LHCN-M2 (cell line): ENCODE measurements at places on chromosomes 5 and 9. TPM values are rescaled to one million over a fixed set of nuclear protein-coding genes. Genes with fewer than 3 reads are reported as not detected.

PDE6A gene
- total RNA-seq: 0.58 and 1.1 TPM in 2 replicates

- no peak for DNase-seq
Observed at GRCh38 chr9:98852460-98852734, 44.9 kb downstream of the GALNT12 start.

GRCh38 chr9:125747053-125747764 lies at the start of gene PBX3:
TSS of gene PBX3 (plus strand) at chr9:125747373.
- peak; percentile 46 for DNase-seq

NUTM2G gene
- total RNA-seq: not detected in 2 replicates

- no peak for DNase-seq
Observed at GRCh38 chr9:124481115-124481514, 26.1 kb downstream of the NR5A1 start.

ANKDD1B gene
- 0.06 and 0.17 TPM in 2 replicates for total RNA-seq
